Spinal cord (tissue), 10 donors: ENCODE measurements at places on chromosomes 1 and 21. TPM values are rescaled to one million over a fixed set of nuclear protein-coding genes. Genes with fewer than 3 reads are reported as not detected.

Gene CHODL
- 18.8 TPM for total RNA-seq

Gene GNG4
- 38.3 TPM for total RNA-seq

Gene MMP23B
- 13.2 TPM for total RNA-seq

Gene HCRTR1
- 0.94 TPM for total RNA-seq

Gene LCE1C
- not detected for total RNA-seq

Gene FCMR
- total RNA-seq, result 0.89 TPM

Gene IL12RB2
- 2.5 TPM for total RNA-seq

DNA sequence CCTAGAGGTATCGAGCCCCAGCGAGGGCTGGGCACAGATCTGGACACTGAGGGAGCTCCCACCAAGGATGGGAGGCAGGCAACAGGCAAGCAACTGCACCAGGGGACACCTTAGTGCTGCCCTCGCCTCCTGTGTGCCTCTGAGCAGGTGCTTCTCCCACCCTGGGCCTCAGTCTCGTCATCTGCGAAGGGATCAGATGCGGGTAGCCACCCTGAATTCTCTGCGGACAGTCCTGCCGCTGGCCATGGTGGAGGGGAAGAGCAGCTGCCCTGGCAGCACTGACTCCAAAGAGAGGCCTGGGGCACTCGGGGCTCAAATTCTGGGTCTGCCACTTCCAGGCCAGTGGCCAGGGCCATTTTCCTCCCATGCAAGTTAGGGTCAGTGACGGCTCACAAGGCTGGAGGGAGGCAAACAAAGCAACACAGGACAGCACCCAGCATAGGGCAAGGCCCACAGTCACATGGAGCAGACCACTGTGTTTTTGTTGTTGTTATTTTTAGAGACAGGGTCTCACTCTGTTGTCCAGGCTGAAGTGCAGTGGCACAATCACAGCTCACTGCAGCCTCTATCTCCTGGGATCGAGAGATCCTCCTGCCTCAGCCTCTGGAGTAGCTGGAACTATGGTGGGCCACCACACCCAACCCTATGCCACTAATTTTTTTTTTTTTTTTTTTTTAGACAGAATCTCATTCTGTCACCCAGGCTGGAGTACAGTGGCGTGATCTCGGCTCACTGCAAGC, 7.1 kb upstream of the SDC3 start:
- DNase-seq, result no peak
- no peaks in the 10 kb centered on the region for H3K27me3 ChIP-seq
- peaks cover 8% of the 10 kb centered on the region for H3K4me1 ChIP-seq

- H3K27ac ChIP-seq, result no peak overlapping the region
- no peak overlapping the region for H3K4me3 ChIP-seq
- peaks cover 19% of the 10 kb centered on the region for H3K4me1 ChIP-seq
- DNase-seq, result no peak
These were observed 2.2 kb downstream of the RUNX1 start for GRCh38 chr21:35046880-35047229.

DNA sequence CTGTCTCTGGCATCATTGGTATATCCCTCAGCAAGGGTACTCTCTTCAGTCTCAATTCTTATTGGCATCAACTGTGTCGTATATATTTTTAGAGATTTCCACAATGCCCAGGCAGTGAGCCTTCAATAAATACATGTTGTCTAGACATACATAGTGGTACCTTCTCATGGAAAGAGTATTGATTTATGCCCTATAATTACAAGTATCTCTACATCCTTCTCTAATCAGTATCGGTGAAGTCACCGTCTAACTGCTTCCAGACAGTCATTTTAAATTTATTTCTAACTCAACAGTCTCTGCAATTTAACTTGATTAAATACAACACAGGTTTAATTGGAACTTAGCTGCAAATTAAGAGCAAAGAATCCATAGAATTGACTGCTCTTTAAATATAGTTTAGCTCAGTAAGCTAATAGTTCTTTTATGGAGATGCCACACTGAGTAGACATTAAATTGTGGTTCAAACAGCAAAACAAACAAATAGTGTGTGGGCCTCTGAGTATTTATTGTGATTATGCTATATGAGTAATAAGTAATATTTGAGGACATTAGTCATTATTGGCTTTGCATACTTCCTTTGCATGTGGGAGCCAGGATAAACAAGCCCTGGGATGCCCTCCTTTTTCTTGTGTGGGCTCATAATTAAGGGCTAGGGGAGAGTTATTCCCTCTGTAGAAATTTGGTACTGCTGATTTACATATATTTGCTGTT, 126.9 kb upstream of the DUSP10 start:
- no peak overlapping the region for H3K27ac ChIP-seq
- no peaks in the 10 kb centered on the region for H3K36me3 ChIP-seq
- H3K4me1 ChIP-seq, result no peaks in the 10 kb centered on the region
- H3K4me3 ChIP-seq, result no peak overlapping the region
- no peak for DNase-seq

DNA sequence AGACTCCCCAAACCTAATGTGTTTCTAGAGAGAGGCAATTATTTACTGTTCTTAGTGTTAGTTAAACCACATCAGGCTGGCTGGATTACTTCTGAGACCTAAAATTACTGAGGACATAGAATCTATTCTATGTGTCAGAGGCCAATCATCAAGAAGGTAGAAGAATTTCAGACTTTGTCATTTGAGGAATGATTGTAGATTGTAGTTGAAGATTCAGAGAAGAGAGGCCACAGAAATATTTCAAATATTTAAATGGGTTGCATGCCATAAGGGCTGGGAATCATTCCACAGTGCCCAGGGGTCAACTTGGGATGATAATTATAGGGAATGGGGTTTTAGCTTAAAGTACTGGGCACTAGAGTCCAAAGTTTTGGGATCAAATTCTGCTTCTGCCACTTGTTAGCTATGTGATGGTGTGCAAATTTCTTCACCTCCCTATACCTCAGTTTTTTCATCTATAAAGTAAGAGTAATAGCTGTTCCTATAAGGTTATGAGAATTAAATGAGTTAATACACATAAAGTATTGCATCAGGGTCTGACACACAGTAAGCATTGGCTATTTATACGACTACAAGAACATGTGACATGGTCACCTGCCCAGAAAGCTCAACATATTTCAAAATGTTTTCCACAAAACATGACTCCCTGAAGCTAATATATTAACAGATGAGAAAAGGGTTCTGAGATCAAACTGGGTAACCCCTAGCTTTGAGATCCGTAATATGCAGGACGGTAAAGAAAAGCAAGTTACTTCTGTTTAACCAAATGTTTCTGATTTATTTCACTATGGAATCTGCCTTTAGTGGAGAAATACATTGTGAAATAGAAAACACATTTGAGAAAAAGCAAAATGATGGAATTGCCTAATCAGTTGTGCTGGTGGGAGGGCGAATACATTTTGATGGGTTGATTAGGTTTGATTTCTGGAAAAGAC, 69.7 kb upstream of the SPAG17 start:
- DNase-seq, result no peak
- no peak overlapping the region for H3K27ac ChIP-seq
- H3K4me3 ChIP-seq, result no peak overlapping the region

GRCh38 chr21:39137248-39138178, 45.7 kb downstream of the PSMG1 start:
- no peak for DNase-seq
- H3K4me1 ChIP-seq, result peaks cover 9% of the 10 kb centered on the region
- no peaks in the 10 kb centered on the region for H3K27me3 ChIP-seq
- no peaks in the 10 kb centered on the region for H3K36me3 ChIP-seq
- H3K4me3 ChIP-seq, result no peak overlapping the region
- peak overlapping the region; percentile 67 for H3K27ac ChIP-seq

DNA sequence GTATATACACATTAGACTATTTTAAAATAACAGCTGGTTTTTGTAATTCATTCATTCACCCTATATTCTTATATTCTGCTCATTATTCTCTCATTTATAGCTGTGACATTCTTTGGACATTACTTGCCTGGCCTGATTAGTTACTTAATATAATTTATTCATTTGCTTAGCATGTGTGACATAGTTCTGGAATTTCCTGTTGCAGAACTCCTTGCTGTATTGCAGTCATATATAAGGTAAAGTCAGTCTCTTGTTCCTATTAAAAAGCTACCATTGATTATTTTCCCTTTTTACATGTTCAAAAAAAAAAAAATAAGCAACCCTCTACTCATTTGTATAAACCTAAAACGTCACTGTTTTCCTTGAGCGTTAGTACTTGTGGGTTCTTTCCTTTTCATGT, 23.9 kb downstream of the GNAT2 start:
- H3K27ac ChIP-seq, result no peak overlapping the region
- DNase-seq, result no peak
- no peak overlapping the region for H3K4me3 ChIP-seq

- no peak overlapping the region for H3K27ac ChIP-seq
- H3K4me3 ChIP-seq, result no peak overlapping the region
- no peaks in the 10 kb centered on the region for H3K36me3 ChIP-seq
- no peak for DNase-seq
- H3K4me1 ChIP-seq, result peaks cover 3% of the 10 kb centered on the region
- no peaks in the 10 kb centered on the region for H3K27me3 ChIP-seq
These were observed 150.4 kb downstream of the OMA1 start for GRCh38 chr1:58396150-58396549.

- H3K36me3 ChIP-seq, result no peaks in the 10 kb centered on the region
- H3K27me3 ChIP-seq, result peaks cover 19% of the 10 kb centered on the region
- no peak overlapping the region for H3K27ac ChIP-seq
- no peak overlapping the region for H3K4me3 ChIP-seq
These were observed 247.0 kb upstream of the POU3F1 start for GRCh38 chr1:38293567-38293966.

GRCh38 chr1:20974069-20974468, 187.0 kb upstream of the HP1BP3 start:
- H3K27me3 ChIP-seq, result no peaks in the 10 kb centered on the region
- no peak overlapping the region for H3K4me3 ChIP-seq
- no peak for DNase-seq

DNA sequence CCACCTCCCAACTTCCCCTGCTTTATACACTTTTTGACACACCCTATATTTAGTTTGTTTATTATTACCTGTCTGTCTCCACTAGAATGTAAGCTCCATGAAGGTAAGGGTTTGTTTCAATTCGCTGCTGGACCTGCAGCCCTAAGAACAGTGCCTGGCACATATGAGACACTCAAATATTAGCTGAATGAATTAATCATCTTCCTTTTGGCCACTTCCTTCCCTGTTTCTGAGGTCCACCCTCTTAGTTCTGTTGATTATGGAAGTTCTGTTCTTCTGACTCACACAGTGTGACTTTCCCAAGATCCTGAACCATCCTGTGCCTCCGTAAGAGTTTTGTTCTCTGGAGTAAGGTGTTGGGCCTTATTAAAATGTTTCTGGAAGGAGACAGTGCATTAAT, 40.4 kb upstream of the GJA5 start:
- no peak for DNase-seq
- no peaks in the 10 kb centered on the region for H3K4me1 ChIP-seq
- H3K36me3 ChIP-seq, result no peaks in the 10 kb centered on the region
- H3K27me3 ChIP-seq, result no peaks in the 10 kb centered on the region
- no peak overlapping the region for H3K4me3 ChIP-seq
- H3K27ac ChIP-seq, result no peak overlapping the region

DNA sequence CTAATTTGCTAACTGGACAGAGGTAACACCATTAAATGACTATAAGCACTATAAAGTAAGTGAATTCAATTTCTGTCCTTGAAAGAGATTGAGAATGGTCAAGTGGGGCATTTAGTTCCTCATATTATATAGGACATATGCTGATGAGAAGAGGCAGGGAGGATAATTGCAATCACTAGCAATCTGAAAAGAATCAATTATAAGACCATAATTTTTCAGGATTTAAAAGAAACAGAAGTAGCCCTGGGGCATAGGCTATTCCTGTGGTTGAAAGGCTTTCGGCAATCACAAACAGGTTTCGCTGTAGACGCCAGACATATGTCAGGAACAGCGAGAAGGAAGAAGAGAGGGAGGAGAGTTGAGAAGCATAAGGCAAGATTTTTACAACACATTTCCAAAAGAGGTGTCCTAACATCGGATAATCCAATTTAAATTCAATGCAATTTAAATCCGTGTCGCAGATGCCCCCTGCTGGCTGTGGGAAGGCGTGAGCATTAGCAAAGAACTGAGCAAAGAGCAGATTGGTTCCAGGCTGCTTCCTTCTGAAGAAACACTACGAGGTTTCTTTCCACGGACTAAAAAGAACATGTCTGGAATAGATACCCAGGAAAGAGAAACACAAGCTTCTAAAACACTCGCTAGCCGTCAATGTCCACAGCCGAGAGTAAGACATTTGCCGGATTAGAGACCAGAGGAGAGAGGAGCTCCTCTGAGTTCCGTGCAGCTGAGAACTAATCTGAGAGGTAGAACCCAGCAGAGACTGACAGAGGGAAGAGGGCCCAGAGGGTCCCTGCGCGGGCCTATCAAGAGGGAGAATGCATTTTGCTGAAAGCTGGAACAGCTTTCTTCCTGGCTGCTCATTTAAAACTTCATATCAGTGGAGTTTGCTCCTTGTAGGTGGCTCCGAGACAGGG, 27.9 kb downstream of the RGS5 start:
- H3K36me3 ChIP-seq, result no peaks in the 10 kb centered on the region
- no peak overlapping the region for H3K4me3 ChIP-seq
- DNase-seq, result peak; percentile 39
- no peaks in the 10 kb centered on the region for H3K27me3 ChIP-seq
- H3K27ac ChIP-seq, result no peak overlapping the region

DNA sequence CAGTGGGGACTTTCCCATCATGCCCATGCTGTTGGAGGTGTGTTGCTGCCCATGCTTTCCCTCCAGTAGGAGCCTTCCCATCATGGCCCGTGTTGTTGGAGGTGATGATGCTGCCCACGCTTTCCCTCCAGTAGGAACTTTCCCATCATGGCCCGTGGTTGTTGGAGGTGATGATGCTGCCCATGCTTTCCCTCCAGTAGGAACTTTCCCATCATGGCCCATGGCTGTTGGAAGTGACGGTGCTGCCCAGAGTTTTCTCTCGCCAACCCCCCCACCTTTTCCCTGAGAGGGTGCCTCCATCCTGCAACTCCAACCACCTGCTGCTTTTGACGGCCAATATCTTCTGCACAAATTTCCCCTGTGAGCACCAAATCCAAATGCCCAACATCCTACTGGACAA, 205.7 kb downstream of the TOMM20 start:
- peaks cover 29% of the 10 kb centered on the region for H3K4me1 ChIP-seq
- no peaks in the 10 kb centered on the region for H3K27me3 ChIP-seq
- H3K4me3 ChIP-seq, result no peak overlapping the region
- no peak overlapping the region for H3K27ac ChIP-seq
- H3K36me3 ChIP-seq, result no peaks in the 10 kb centered on the region

DNA sequence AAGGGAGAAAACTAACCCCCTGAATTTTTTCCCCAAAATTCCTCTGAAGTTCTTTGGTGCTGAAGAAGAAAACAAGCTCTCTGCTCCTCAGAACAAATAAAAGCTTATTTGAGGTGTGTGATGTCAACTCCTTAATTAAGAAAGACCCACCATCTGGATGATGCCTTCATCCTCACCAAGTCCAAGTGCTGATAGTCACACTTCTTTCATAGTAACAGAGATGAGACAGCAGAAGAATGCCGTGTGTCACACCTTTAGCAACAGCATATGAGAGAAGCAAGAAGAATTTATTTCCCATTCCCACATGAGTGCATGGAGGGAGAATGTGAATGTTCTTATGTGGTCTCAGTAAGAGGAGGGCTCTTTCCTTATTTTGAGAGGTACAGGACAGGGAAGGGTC, 91.2 kb downstream of the TGFB2 start:
- no peaks in the 10 kb centered on the region for H3K36me3 ChIP-seq
- no peak overlapping the region for H3K27ac ChIP-seq
- peaks cover 5% of the 10 kb centered on the region for H3K4me1 ChIP-seq
- H3K27me3 ChIP-seq, result no peaks in the 10 kb centered on the region
- no peak overlapping the region for H3K4me3 ChIP-seq

GRCh38 chr1:179971563-179972496, 17.2 kb downstream of the CEP350 start:
- no peaks in the 10 kb centered on the region for H3K36me3 ChIP-seq
- H3K4me1 ChIP-seq, result no peaks in the 10 kb centered on the region
- no peaks in the 10 kb centered on the region for H3K27me3 ChIP-seq
- no peak overlapping the region for H3K27ac ChIP-seq
- no peak overlapping the region for H3K4me3 ChIP-seq
